Hindlimb muscle (tissue), 1 donor: ENCODE measurements at places on chromosomes 11 and 22.

GRCh38 chr22:27992294-27993165 is 73.5 kb upstream of the PITPNB start:
- DNase-seq: no peak

GRCh38 chr11:61702701-61703312 is 22.6 kb downstream of the DAGLA start:
- DNase-seq: no peak

GRCh38 chr11:9738116-9738515 is 74.2 kb downstream of the SWAP70 start:
- no peak for DNase-seq

GRCh38 chr22:24138649-24139420 is 42.5 kb upstream of the SUSD2 start:
- no peak for DNase-seq

- no peak for DNase-seq
These were observed 26.9 kb upstream of the CSTF3 start for GRCh38 chr11:33187998-33188722.

- DNase-seq: no peak
These were observed 22.2 kb upstream of the IL18BP start for GRCh38 chr11:71976551-71976950.

DNA sequence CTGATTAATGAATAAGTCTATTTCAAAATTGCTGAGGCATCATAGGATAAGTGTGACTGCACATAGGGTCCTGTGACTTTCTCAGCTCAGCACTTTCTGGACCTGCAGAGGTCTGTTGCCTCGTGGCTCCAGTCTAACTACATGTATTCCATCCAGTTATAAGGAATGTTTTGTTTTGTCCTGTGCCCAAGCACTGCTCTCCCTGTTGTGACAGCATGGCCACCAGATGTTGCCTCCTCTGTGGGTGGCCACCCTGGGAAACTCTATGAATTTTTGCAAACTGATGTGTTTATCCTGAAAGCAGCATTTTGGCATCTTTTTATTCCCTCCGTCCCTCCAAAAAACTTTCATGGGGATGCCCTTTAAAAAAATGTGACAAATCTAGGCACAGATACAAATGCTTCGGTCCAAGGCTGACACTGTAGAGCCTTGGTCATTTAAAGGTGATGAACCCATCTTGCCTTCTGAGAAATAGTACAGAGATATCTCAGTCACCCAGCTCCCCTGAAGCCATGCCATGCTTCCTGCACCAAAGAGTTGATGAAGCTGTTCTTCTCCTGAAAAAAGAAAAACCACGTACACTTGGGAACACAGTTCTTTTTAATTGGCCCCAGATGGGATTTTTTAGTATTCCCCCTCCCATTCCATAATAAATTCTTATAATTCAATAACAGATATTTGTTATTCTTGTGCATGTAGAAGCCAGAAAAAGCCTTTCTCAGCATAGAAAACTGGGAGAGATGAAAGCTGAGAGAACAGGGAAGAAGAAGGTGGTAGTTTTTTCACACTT is 72.6 kb downstream of the CCDC34 start:
- DNase-seq: no peak

GRCh38 chr11:61949169-61950034 is 749 bp upstream of the BEST1 start:
- peak; percentile 76 for DNase-seq

- DNase-seq: no peak
These were observed 19.7 kb downstream of the EPS8L2 start for GRCh38 chr11:725624-726202.

DNA sequence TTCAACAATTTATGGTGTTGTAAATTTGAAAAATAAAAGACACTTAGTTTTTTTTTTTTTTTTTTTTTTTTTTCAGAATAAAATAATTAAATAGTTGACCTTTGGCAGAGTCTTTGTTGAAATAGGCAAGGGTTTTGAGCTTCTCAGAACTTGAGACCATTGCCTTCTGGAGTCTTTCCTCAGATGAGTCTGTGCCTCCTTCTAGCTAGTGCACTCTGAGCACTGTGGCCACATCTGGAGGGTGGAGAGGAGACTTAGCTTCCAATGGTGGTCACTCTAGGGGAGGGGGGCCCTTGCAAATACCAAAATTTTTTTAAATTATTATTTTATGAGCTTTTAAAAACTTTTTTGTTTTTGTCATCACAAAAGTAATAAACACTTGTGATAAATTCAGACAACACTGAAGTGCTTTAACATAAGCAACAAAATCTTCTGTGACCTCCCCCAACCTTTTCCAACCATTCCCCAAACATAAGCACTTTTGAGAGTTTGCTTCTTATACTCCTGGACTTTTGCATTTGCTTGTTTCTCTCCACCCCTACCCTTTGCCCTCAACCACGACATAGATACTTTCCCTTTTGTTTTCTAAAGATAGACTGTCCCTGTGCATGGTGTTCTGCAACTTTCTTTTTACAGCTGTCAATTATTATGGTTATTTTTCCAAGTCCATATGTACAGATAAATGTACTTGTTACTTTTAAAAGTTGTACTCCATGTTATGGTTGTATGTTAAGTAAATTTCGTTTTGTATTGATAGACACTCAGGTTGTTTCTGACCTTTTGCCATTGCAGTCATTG is 41.1 kb downstream of the BMAL1 start:
- DNase-seq: no peak

- DNase-seq: no peak
These were observed 27.6 kb upstream of the LIPT2 start for GRCh38 chr11:74520927-74521665.

DNA sequence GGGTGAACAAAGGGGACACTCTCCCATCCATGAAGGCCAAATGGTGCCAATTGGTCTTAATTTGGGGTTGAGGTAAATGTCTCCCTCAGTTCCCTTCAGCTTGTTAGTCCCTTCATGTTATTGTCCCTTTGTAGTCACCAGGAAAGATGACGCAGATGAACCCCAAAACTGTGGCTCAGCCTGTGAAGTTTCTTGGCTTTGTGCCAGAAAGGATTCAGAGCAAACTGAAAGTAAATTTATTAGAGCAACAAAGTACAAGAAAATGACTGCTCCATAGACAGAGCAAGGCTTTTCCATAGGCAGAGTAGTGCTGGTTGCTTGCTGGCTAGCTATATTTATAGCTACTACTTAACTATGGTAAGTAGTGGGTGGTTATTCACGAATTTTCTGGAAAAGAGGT is 16.7 kb downstream of the OR4C3 start:
- no peak for DNase-seq

- no peak for DNase-seq
These were observed 10.8 kb downstream of the L3MBTL2 start for GRCh38 chr22:41215926-41216325.

DNA sequence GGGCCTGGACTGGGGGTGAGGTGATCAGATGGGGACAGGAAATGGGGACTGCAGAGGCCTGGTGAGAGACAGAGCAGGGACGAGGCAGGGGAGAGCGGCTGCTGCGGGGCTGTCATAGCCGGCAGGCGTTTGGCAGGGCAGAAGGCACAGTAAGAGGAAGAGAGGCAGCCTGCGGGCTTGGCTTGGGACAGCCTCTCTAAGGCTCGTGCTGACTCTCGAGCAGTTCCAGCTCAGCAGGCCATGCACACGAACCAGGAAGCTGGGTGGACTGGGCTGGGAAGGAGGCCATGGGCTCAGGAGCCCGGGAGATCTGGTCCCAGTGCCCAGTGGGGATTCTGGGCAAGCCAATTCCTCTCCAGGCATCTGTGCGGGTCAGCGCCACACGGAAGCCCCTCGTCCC is 19.6 kb upstream of the EIF3D start:
- no peak for DNase-seq

DNA sequence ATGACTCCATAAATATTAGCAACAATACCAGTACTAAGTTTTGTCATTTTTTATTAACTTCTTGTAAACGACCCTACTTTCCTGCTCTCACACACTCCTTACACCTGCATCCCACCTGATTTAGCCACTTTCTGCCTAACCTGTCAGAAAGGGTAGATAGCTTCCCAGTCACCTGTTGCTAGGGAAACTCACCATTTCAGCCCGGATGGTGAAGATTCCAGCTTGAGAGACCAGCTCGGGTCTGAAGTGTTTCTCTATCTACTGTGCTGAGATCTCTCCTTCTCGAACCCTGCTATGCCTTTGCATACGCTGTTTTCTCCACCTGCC is at the start of gene PARVG:
TSS of gene PARVG (plus strand) at position 220 of the 327 bp plus-strand sequence. CDS start 2,405 bp downstream, outside the sequence.
- no peak for DNase-seq

GRCh38 chr11:10565493-10565892 is 3.0 kb downstream of the LYVE1 start:
- no peak for DNase-seq

GRCh38 chr11:102305352-102306047 is 11.8 kb upstream of the BIRC3 start:
- DNase-seq: no peak

GRCh38 chr22:19526076-19526701 is 2.0 kb upstream of the CLDN5 start:
- DNase-seq: no peak

- no peak for DNase-seq
These were observed 21.6 kb downstream of the LMO1 start for GRCh38 chr11:8242118-8242475.

GRCh38 chr22:32527756-32528155 is 53.1 kb downstream of the FBXO7 start:
- no peak for DNase-seq

DNA sequence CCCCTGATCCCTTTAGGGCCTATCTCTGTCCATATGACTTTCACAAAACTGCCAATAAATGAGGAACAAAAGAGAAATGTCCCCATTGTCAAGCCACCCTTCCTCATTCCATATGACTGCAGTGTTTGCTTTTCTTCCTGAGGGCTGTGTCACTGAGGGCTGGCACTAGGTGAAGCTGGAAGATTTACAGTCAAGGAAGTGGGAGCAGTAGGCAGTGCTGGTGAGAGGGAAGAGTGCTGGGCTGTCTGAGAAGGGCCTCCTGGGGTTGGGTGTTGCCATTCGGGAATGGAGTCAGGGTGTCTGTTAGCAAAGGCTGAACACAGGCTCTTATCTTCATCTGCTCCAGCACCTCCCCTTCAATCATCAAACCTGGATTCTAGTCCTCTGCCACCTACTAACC is 30.9 kb downstream of the INSC start:
- DNase-seq: no peak

DNA sequence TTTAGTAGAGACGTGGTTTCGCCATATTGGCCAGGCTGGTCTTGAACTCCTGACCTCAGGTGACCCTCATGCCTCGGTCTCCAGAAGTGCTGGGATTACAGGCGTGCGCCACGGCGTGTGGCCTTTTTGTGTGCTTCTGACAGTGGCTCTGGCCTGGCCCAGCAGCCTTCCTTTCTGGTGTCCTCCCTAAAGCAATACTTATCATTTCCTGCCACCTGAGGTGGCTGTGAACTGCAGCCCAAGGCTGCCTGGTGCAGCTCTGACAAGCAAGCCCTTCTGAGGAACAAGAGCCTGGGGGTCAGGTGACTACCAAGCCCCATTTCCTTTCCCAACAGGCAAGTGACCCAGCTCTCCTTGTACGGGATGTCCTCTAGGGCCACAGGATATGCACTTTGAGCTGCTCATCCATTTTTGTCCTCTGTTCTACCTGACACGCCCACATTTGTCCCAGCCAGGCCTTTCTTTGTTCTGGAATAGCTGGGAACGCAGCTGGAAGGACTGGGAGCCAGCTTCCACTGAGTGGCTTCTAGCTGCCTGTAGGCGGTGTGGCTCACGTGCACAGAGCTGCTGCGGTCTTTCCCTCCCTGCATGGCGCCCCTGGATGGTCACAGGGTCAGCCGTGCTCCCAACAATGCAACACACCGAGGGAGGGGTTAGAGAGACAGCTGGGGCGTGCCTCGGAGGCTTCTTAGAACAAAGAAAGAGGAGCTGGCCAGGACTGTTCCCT is 12.3 kb upstream of the BID start:
- DNase-seq: peak; percentile 65

GRCh38 chr11:124670732-124671131 is 2.8 kb downstream of the SIAE start:
- DNase-seq: no peak

GRCh38 chr11:43197379-43197778 is 114.4 kb upstream of the API5 start:
- no peak for DNase-seq

GRCh38 chr22:28115426-28115825 is 196.4 kb upstream of the PITPNB start:
- no peak for DNase-seq
